SHP77 (cell line): ENCODE measurements at places on chromosomes 12 and 14.

DNA sequence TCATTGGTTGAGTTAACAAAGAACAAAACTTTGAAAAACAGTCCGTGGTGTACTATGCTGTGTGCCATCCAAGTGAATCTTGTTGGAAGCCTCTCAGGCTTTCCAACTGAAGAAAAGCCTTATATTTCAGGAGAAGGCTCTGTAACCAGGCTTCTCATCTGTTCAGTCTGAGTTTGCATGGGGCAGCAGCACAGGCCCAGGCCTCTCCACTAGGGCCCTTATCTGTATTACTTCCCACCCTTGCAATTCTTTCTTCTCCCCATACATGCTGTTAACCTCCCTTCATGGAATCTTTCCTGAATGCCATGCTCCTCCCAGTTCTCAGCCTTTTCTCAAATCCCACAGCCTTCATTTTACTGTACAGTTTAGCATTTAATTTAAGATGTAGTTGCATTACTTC lies 28.3 kb downstream of the FRMD6 start:
- no peak for DNase-seq

DNA sequence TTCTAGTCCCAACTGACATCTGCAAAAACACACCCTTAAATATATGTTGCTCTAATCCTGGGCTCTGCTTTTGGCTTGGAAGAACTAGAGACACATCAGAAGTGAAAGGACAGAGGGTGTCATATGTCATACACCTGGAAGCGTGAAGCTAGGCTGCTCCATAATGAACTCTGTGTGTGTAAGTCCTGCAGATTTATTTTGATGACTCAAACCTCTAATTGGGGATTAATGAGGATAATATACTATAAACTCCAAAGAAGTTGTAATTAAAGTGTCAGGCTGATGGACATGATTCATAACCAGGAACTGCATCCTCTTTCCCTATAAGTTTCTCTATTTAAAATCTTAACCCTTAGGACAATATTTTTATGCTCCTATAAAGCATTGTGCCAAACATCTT lies 4.4 kb upstream of the KCNK10 start:
- no peak for DNase-seq

GRCh38 chr14:54471641-54472040 lies 17.1 kb downstream of the GMFB start:
- no peak for DNase-seq

GRCh38 chr12:124565656-124566160 lies 1.7 kb downstream of the NCOR2 start:
- DNase-seq: no peak

DNA sequence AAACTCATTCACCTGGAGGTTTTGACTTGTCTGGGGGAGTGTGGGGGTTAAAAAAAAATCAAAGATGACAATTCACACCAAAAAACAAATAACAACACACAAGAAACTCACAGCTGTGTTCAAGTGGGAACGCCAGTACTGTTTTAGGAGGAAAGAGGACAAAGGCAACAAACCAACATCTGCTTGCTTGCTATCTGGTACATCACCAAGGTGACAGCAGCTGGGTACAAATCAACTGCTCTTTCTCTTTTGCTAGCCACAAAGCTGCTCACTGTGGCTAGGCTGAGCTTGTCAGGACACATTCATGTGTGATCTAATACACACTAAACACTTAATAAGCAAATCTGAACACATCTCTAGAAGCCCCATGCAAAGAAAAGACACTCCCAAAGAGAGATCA lies 128.0 kb upstream of the RAP1B start:
- no peak for DNase-seq

DNA sequence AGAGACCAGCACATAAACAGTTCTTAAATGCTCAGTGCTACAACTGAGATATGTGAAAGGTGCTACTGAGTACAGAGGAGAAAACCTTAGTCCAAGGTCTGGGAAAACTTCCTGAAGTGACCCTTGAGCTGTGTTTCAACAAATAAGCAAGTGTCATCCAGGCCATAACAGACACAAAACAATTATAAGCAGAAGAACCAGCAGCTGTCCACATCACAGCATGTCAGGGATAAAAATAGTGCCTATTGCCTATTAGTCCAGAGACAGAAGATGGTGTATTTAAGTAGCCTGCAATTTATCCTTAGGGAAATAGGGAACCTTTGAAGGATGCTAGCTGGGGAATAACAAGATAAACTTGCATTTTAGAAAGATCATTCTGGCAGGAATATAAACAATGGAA lies 237.8 kb downstream of the SPTSSA start:
- no peak for DNase-seq

DNA sequence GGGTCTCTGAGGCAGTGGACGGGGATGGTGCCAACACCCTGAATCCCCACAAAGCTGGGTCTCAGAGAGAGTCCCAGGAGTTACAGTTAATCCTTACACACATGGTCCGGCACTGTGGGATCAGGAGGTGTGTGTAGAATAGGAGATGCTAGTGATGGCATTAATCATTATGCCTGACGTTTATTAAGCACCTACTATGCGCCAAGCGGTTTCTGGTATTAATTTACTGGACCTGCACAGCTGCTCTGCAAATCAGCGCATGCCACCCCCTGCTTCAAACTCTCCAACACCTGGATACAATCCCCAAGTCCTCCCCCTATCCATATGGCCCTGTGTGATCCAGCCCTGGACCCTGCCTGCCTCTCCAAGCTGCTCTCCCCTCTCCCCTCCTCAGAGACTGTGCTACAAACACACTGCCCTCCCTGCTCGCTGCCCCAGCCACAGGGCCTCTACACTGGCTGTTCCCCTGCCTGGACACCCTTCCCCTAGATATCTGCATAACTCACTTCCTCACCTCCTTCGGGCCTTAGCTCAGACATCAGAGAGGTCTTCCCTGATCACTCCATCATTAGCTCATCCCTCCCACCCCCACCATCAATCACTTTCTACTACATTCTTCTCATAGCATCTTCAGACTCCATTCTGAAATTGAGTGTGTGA lies 86.0 kb downstream of the RFLNA start:
- DNase-seq: no peak
